Small intestine (tissue), 16 donors: ENCODE measurements at places on chromosomes 3 and 15.

DNA sequence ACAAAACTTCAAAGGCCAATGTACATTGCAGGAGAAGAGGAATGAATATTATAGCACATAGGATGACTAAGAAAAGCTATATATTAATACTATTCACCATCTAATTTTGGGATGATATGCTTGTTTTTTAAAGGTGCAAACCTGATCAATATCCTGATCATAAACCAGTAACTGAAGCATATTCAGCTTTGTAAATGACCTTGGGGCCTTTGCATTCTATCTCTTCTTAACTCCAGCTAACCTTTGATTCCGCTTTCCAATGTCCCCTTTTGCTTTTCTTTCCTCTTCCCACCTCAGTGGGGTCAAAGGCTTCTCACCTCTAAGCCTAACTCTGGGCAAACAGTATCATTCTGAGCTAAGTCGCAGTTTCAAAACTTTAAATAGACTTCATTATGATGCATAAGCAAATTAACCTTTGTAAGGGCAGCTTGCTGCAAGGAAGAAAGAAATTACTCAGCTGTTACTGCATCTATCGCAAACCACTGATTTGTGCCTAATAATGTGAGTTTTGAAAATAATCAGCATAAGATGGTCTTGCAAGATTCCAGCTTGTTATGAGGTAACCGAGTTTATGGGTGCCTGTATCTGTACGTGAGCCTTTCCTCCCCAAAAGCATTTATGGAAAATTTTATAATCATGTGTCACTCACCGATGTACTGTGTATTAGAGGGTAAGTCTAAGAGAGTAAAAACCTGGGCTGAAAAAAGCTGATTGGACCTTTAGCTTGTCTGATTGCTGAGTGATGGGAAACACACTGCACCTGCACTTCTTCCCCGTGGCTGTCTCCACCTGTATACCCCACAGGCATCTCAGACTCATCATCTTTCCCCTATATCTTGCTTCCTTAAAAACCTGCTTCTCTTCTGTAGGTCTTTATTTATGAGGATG lies 116.8 kb downstream of the TPRG1 start:
- DNase-seq: no peak

GRCh38 chr3:32897981-32898623 lies 53.3 kb upstream of the CCR4 start:
- DNase-seq: no peak

- DNase-seq: no peak
Measured at GRCh38 chr15:70512772-70513362, 250.5 kb downstream of the UACA start.

- DNase-seq: no peak
Measured at GRCh38 chr15:98684436-98684835, 36.1 kb downstream of the IGF1R start.

GRCh38 chr15:69271217-69271616 lies 27.5 kb upstream of the PAQR5 start:
- DNase-seq: no peak
